ENCODE measurements at places on chromosomes 1 and 21.
A peak's percentile ranks its signal among the peaks of the same experiment; 100 is the strongest.

- DNase-seq, result no peak
These were observed 153.4 kb downstream of the NRIP1 start for GRCh38 chr21:14911351-14911750.

DNA sequence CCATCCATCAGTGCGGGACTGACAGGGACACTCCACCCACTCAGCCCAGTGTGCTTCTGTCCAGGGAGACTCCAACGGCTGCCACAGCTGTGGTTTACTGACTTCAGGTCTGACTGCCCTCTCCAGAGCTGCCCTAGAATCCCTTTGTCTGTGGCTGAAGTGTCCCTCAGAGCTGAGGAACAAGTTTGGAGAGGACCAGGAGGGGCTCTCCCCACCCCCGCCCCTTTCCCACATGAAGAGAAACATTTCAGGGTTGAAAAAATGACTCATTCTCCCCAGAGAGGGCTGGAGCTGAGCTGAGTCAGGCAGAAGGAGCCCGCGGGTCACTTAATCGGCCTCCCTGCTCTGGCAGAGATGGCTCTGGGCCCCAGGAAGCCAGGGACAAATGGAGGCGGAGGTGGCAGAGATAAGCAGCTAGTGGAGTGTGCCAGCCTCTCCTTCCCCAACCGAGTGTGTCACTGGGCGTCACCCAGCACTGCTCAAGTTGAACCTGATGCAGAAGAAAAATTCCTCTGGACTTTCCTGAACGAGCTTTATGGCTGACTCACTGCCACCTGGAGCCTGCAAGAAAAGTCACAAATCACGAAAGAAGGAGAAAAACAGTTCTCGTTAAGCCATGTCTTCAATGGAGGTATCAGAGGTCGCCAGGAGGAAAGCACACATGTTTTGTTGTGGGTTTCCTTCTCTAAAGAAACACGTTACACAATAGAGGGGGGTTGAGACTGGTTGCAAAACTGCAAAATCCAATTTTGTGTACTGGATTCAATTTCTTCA is 34.3 kb upstream of the ECE1 start:
- DNase-seq, result peak; percentile 90

GRCh38 chr1:204151552-204152309 is at the start of gene ETNK2:
ETNK2 (minus strand) TSS chr1:204152044; CDS start chr1:204151852, 192 bp downstream.
- peak; percentile 14 for DNase-seq

DNA sequence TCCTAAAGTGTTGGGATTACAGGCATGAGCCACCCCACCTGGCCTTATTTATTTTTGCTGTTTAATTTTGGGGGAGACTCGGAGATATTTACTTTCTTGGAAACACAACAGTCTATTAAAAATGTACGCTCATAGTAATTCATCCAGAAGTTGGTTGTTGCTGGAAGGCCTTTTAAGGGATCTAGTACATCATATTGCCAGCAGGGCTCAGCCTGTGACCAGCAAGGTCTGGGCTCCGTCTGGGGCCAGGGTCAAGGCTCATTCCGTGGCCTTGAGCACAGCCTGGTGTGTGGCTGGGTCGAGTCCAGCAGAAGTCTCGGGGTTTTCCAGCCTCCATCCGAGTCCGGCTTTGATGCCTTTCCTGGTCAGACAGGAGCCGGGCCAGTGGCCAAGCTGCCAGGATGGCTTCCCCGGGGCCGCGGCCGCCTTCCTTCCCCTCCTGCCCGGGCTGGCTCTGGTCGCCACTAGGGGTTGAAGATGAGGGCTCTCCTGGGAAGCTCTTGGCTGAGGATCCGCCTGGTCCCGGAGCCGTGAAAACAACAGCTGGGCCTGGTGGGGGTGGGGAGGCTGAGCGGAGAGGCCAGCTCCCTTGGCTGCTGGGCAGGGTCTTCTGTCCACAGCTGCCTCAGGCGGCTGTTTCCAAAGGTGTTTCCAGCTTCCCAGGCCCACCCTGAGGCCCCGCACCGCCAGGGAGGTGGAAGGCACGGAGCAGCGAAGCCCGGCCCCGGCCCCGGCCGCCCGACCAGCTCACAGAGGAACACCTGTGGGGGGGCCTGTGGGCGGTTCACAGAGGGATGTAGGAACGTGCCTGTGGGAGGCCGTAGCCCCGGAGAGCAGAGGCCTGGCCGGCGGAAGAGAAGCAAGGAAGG is 5.1 kb upstream of the VWA1 start:
- DNase-seq, result no peak

- no peak for DNase-seq
These were observed 4.1 kb upstream of the GREM2 start for GRCh38 chr1:240616018-240616417.

GRCh38 chr1:87790756-87791155 is 462.1 kb downstream of the LMO4 start:
- no peak for DNase-seq

- no peak for DNase-seq
These were observed 43.5 kb upstream of the ADARB1 start for GRCh38 chr21:45030682-45031570.

GRCh38 chr1:155173478-155174323 is at the start of gene TRIM46:
TRIM46 (plus strand) TSS chr1:155173849; CDS start chr1:155173967, 118 bp downstream.
- DNase-seq, result no peak

GRCh38 chr1:224493269-224493668 is 58.7 kb upstream of the WDR26 start:
- no peak for DNase-seq

- DNase-seq, result no peak
These were observed 17.6 kb downstream of the ACADM start for GRCh38 chr1:75742047-75742625.

DNA sequence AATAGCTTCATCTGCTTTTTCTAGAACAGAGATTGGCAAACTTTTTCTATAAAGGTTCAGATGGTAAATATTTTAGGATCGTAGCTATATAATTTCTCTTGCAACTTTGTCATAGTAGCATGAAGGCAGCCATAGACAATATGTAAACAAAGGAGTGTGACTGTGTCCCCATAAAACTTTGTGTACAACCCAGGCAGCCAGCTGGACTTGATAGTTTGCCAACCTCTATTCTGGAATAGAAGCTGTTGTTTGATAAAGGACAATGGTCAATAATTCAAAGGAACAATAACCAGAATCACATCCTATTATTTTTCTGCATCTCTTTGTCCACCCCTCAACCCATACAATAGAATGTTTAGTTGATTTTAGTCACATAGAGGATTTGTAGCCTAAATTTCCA is 286.7 kb downstream of the LMX1A start:
- no peak for DNase-seq

DNA sequence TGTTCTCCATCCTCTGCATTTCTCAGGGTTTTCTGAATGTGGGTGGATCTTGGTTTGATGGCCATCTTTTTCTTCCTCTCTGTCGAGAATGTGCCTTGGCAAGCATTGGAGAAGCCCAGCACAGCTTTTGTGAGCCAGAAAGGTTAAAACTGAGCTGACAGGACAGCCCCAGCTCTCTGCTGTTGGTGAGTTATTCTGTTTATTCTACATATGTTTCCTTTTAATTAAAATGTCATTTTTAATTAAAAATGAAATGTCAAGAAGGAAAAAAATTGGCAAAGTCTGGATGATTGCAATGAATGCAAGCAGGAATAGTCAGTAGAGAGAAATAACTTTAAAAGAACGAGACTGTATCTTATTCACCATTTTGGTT is 325.8 kb downstream of the PTBP2 start:
- DNase-seq, result no peak

- DNase-seq, result peak; percentile 89
These were observed 16.4 kb downstream of the KCNA10 start for GRCh38 chr1:110502402-110503151.

GRCh38 chr1:40245686-40246085 is 2.1 kb upstream of the TMCO2 start:
- no peak for DNase-seq

- no peak for DNase-seq
These were observed 102.1 kb upstream of the NBPF4 start for GRCh38 chr1:108345776-108346531.

- peak; percentile 65 for DNase-seq
These were observed 23.8 kb upstream of the PPP1R15B start for GRCh38 chr1:204435381-204435831.

- DNase-seq, result no peak
These were observed 92.1 kb downstream of the DDAH1 start for GRCh38 chr1:85372683-85373377.

DNA sequence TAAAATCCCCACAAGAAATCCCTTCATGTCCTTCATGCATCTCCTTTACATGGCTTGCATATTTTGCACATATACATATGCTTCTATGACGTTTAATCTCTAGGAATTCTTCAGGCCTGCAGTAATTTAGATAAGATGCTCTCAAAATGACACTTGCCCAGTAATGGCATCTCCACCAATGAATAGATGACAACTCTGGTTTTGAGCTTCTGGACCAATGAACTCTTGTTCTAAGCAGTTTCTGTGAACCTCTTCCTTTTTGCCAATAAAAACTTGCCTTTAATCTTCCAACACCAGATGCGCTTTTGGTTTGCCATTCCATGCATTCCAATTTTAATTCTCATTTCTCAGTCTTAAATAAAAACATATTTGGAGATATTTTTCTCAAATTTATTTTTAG is 189.8 kb upstream of the OLFM3 start:
- no peak for DNase-seq

DNA sequence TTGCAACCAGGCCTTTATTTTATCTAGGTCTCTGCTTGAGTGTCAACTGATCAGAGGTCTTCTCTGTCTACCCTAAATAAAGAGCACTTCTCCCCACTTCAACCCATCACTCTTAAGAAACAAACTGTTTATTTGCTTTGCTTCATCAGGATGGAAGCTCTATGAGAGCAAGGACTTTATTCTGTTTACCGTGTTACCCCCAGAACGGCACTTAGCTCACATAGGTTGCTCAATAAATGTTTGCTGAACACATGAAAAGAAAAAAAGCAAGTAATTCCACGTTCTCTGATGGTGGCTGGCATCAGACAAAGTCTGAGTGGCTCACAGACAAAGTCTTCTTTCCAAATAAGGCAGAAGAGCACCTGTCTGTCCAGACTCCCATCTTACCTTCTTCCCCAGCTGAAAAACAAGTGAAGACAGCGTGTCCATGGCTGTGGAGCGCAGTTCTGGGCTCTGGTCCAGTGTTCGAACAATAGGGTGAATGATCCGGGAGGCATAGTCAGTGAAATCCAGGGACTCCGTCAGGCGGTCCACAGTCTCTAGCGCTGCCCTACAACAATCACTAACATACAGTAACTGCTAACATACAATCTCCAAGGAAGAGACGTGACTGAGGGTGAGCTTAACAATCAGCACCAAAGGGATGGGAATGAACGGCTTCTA is 22.9 kb downstream of the ANGPTL7 start:
- DNase-seq, result no peak

DNA sequence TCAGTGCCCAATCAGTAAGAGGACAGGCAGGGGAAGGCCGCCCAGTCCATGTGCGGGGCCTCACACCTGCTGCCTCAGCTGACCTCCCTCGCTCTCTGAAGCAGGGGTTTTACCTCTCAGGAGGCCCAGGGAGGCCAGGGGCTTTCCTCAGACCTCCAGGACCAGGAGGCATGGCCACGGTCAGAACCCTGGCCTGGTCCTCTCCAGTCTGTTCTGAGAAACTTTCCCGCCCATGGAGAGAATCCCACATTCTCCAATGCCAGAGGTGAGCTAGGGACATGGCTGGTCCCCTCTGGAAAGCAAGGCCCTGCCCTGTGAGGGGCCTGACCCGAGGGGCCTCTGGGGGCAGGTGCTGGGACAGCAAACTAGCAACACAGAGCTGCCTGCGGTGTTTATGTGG is 68.2 kb downstream of the DMRTB1 start:
- DNase-seq, result no peak

DNA sequence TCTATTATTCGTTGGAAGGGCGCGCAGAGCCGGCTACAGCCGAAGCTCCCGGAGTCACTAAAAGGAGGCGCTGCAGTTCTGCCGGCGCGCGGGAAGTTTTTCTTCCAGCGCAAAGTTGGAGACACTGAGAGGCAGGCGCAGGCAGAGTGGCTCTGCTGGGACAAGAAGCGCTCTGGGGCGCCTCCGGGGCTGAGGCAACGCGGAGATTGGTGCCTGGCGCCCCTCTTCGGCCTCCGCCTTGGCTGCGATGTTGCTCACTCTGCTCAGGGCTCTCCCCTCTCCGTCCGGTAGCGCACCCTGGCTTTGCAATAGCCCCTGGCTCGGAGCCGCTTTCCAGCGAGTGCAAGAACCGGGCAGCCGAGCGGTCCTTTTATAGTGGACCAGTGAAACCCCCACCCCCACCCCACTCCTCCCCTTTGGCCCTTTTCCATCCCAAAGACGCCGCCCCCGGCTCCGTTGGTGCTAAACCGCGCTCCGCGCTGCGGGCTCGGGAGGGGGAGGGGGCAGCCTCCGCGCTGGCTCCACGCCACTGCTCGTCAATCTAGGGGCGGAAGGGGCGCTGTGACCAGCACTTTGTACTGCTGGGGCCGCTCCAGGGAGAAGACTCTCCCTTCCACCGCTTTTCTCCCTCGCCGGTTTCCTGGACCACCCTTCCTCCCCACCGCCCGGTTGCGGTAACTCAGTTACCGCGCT is at the start of gene ADAMTS1:
Gene ADAMTS1 (minus strand): TSS at position 344 of the 693 bp plus-strand sequence. CDS start 455 bp downstream, outside the sequence.
- no peak for DNase-seq

- peak; percentile 23 for DNase-seq
These were observed 71.5 kb downstream of the UMODL1 start for GRCh38 chr21:42142627-42143026.

DNA sequence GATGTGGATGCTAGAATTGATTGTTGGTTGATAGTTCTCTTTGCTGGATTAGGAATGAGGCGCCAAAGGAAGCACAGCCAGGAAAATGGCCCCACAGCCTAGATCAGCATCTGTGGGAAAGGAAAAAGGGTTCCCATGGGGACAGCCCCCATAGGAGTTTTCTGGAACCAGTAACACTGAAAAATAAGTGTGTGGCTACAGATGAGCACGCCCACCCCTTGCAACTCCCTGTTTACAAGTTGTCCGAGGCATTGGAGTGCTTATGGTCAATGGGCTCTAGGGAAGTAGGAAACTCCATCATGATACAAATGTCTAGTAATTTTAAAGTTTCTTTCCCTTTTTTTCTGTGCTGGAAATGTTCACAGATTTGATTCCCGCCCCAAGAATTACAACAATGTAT is 23.8 kb upstream of the UBE2U start:
- DNase-seq, result no peak

- no peak for DNase-seq
These were observed 26.6 kb downstream of the ZFYVE9 start for GRCh38 chr1:52168373-52169080.

DNA sequence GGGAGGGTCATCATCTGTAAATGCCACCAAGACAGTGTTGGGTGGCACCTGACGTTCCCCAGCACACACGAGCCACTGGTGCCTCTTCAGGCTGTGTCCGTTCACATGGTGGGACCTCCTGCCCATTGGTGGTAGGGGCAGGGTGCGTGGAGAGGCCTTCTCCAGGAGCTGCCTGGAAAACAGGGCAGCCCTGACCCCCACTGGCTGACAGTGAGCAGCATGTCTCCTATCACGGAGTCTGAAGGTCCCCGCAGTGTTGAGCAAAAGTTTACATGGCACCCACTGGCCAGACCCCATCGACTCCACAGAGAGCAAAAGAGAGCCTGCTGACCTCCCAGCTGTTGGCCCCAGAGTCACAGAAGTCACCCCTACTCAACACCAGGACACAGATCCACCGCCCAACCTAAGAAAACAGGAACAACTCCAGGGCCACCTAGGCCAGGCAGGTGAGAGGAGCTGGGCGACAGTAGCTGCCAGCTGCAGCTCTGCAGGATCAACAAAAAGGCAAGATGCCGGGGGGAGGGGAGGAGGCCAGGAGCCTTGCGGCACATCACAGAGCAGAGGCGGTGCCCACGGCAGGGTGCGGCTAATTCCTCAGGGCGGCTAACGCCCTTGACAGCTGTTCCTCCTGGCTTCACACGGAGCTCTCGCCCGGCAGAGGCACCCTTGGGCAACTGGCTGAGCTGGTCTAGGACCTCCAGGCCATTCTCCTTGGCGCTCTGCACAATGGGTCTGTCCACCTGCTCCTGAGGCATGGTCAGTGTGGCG is 14.4 kb upstream of the IFI6 start:
- no peak for DNase-seq

- DNase-seq, result peak; percentile 61
These were observed 14.5 kb downstream of the PLEKHO1 start for GRCh38 chr1:150164224-150164623.

All from suppressor macrophage treated with lipopolysaccharide for 4 hours (primary cell).